ENCODE measurements at places on chromosomes 6 and 20.

DNA sequence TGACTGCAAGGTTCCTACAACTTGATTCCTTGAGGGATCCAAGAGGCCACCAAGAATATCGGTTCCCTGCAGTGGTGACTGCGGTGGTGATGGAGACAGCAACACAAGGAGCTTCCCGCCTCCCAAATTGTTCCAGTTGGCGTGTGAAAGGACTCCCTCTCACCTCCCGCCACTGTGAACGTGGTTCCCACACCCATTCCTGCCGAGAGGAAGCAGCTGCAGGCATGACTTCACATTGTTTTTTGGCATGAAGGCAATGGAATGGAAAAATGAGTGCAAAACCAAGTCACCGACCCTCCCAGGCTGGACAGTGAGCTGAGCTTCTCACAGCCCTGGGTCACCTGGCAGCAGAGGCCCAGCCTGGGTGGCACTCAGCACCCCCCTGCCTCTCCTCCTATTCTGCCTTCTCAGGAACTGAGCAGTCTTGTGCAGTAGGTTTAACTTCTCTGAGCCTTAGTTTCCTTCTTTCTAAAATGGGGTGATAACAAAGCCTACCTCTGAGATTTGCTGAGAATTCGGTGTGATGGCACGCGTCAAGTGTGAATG lies 75.0 kb downstream of the CNKSR3 start:
- DNase-seq = no peak

DNA sequence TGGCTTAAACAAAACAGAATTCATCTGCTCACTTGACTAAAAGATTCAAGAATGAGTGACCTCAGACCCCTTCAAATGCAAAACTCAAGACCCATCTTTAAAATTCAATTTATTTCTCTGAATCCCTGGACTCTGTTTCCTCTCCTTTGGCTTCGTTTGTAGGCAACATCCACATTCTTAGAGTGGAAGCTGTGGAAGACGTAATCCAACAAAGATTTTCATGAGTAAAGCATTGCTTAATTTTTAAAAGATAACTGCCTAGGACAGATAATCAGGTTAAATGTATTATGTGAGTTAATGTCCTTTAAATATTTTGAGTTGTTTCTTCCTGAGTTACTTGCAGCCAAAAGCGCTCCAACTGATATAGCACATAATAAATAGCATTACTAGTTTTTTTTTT lies 164.5 kb downstream of the ZMYND8 start:
- no peak for DNase-seq

DNA sequence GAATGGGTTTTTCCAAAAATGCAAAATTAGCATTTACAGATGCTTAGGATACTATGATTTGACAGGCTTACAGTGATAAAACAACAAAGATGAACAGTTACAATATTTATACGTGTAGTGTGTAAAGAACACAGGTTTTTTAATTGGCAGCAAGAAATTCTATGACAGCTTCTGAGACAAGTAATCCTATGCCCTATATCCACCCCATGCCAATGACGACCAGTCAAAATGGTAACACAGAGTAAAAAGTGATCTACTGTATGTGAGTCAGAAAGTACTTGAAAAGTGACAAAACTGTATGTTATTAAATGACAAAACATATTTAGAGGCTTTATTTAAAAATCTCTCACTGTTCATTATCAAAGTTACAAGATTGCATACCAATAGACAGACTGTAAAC lies 99.5 kb downstream of the PRDM1 start:
- no peak for DNase-seq

- DNase-seq = no peak
These were observed 63.3 kb downstream of the SMLR1 start for GRCh38 chr6:130890521-130890971.

DNA sequence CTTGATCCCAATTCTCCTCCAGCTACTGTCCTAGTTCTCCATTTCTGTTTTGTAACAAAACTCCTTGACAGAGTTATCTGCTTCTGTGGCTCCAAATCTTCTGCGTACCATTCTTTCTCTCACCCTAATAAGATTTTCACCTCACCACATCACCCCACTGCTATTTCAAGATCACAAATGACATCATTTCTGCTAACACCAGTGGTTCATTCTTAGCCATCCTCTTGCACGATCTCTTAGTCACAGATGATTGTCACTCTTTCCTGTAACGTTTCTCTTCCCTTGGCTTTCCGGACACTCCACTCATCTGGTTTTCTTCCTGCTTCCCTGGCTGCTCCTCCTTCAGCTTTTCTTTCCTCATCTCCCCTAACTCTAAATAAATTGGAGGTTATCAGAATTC lies 56.8 kb upstream of the FABP7 start:
- DNase-seq = no peak

DNA sequence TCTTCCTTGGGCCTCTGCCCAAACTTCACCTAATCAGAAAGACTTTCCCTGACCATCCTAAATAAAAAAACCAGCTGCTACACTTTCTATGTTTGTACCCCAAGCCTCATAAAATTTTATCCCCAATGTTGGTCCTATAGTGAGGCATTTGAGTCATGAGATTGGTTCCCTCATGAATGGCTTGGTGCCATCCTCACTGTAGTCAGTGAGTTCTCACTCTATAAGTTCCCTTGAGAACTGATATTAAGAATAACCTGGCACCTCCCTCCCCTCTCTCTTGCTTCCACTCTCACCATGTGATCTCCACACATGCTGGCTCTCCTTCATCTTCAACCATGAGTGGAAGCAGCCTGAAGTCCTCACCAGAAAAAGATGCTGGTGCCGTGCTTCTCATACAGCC lies 316.9 kb upstream of the PRDM1 start:
- DNase-seq = no peak

DNA sequence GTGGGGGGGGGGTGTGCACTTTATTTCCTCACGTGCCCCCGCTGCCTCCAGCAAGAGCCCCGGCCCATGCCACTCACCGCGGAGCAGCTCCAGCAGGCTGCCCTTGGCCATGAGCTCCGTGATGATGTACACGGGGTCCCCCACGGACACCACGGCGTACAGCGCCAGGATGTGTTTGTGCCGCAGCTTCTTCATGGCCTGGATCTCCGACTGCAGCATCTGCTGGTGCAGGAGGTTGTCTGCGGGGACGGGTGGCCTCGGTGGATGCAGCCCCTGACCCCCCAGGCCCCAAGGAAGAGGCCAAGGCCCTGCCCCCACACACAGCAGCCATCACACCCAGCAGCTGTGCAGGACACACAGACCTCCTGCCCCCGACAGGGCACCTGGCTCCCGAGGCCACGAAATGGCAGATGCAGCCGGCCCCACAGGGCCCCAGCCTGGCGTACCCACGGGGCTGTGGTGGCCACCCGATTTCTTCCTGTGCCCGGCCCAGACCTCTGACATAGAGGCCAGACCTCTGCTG lies 4.7 kb downstream of the PTK6 start:
- DNase-seq = no peak

Data from HFF-Myc (cell line).